ENCODE measurements at places on chromosomes 5 and 9.

DNA sequence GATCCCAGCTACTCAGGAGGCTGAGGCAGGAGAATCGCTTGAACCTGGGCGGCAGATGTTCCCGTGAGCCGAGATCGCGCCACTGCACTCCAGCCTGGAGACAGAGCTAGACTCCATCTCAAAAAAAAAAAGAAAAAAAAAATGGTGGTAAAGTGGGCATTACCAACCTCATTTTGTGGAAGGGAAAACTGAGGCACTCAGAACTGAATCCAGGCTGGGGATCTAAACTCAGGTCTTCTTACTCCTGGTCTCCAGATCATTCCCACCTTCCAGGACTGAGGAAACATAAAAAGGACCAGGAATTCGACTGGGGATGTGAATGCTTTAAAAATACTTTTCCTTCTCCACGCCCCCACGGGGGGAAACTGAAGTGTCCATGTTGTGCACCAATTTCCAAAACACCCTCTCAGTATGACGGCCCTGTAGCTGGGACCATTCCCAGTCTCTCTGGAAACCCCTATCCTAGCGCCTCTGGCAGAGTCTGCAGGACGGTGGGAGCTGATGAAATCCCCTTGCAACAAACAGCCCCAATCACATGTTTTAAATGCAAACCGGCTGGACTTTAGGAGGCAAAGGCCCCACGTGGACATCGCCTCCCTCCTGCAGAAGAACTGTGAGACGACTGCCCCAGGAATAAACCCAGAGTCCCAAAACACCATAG lies 8.9 kb upstream of the AKNA start:
- DNase-seq, result no peak

GRCh38 chr5:59487068-59487686 lies 406.3 kb downstream of the PDE4D start:
- no peak for DNase-seq

DNA sequence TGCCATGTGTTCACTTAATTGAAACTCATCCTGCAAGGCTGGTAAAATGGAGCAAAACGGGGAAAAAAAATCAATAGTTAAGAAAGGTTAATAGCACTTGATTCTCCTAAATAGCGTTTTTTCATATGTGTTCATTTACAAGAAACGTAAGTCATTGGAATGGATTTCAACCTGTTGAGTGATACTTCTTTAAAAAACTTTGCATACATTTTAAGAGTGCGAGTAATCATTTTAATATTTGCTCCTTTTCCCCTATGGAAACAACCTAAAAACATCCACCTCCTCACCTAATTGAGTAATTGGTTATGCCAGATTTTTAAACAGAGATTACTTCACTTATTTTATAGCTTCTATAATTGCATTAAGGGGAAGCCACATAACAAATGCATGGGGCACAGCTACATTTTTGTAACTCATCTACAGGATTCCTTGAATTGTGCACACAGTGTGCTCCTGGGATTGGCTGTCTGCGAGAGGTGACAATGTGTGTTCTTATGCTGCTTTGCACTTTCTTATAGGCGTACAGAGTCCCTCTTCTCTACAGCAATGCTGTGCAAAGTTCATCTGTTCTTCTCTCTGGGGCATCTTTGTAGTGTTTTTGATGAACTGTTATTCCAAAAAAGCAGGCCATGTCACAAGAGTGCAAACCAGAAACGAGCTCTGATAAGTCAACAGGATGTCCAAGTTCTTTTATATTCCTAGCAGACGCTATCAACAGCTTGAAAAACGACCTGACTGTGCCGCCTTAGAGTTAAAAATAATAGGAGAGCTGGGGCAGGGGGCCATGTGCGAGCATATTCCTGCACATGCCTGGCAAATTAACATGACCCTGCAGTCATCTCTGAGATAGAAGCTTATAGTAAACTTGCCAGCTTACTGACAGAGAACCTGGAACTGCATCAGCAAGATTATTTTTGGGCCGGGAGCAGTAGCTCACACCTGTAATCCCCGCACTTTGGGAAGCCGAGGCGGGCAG lies 117.9 kb downstream of the GOLPH3 start:
- no peak for DNase-seq

DNA sequence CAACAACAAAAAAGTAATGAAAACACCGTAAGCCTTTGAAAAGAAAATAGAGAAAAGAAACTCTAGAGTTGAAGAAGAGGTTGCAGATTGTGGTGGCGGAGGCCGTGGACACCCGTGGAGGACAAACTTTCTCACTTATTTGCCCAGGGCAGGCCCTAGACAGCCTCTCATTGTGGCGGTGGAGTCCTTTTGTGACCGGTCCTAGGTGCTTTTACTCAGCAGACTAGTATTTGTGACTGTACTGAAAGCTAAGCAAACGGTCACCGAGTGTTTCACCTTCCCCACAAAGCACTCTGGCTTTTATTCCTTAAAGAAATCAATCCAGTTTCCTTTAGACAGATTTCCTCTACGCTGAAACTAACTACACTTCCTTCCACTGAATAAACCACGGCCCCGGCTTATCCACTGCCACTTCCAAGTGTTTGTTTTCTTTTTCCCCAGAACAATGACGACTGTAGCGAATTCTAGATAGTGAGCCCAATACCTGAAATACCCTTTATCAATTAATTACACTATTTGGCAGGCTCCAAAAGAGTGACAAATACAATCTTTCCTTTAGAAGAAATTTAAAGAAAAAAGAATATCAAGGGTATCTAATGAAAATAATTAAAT lies 210.2 kb upstream of the TARS1 start:
- no peak for DNase-seq

- no peak for DNase-seq
Observed at GRCh38 chr9:17614903-17615302, 36.0 kb downstream of the SH3GL2 start.

DNA sequence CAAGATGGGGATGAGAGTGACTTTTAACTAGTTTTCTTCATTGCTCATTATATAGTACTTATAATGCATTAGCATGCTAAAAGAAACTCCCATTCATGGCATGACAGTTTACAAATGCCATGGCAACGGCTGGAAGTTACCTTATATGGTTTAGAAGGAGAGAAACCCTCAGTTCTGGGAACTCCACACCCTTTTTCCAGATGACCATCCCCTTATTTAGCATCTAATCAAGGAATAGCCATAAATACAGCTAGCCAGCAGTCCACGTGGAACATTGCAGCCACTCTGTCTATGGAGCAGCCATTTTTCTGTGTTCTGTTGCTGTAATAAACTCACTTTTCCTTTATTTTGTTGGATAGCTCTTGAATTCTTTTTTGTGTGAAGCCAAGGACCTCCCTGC lies 1137.8 kb downstream of the CDH18 start:
- no peak for DNase-seq

GRCh38 chr5:147997486-147997885 lies 66.3 kb upstream of the SPINK5 start:
- no peak for DNase-seq

GRCh38 chr5:6442333-6442732 lies 6.3 kb upstream of the UBE2QL1 start:
- no peak for DNase-seq

- DNase-seq, result no peak
Observed at GRCh38 chr5:148457183-148457620, 73.4 kb downstream of the FBXO38 start.

DNA sequence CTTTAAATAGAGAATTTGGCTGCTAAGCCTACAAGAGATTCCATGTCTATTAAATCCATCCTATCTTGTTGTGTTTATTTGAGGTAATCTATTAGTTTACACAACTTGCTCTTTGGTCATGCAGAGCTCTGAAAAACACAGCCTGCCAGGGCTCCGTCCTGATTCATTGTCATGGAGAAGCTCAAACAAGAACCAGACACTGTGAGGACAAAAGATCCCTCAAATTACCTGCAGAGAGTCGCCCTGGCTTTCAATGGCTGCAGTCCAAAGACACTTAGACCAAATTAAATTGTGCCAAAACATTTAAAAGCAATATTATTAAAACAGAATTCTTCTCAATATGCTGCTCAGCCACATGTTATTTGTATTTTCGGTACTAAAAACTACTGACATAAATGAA lies 60.1 kb downstream of the CDH18 start:
- no peak for DNase-seq

GRCh38 chr5:101955891-101956290 lies 340.2 kb downstream of the SLCO4C1 start:
- DNase-seq, result no peak

DNA sequence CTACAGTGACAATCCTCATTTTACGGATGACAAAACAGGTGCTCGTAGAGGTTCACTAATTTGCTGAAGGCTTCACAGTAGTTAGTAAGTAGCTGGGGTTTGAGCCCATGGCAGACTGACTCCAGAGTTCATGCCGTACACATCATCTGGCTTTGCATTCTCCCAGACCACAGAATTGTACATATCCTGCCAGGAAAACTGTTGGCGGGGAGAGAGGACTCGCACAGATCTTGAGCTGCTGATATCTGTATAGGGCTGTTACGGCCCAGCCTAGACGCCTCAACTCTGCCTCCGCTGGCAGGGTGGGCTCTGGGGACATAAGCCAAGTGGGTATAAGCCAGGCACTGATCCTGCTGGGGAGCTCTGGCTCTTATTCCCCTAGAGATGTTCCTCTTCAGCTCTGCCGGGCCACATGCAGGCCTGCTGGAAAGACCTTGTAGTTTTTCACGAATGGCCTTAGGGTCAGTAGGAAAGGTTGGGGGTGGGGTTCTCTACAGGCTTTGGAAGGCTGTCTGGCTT lies 16.3 kb downstream of the LARP1 start:
- no peak for DNase-seq

GRCh38 chr5:149618581-149619248 lies 37.4 kb downstream of the ARHGEF37 start:
- DNase-seq, result no peak

DNA sequence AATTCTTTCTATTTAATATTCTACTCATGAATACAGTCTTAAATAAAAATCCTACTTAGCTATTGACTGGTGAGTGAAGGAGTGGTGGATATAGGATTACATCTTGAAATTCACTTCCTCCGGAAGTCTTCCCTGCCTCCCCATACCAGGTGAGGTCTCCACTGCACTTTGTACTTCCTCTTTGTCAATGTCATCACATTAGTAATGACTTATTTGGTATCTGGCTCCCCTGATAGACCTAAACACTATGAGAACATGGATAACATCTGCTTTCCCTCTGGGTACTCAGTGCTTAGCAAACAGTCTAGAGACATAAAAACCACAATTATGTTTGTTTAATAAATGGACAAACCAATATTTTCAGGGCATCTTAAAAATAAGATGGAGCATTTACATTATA lies 532.1 kb downstream of the PDE4D start:
- no peak for DNase-seq

DNA sequence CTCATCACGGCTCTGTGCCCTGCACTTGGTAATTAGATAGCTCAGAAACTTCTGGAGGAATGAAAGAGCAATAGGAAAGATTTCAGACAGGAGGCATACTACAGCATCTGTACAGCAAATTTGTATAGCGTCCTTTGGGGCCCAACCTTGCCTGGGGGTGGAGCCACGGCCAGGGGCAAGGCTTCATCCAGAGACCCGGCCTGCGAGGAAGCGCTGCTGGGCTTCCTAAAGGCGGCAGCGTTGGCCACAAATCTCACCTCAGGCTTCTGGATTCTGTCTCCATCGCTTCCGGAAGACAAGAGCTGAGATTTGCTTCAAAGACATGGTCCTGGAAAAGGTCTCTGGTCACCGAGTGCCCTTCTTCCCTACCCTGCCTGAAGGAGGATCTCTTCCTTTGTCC lies 12.2 kb upstream of the SPATA31D1 start:
- no peak for DNase-seq

- DNase-seq, result peak; percentile 7
Observed at GRCh38 chr5:83430130-83431010, 41.2 kb upstream of the VCAN start.

GRCh38 chr9:114121227-114122135 lies 22.4 kb upstream of the KIF12 start:
- DNase-seq, result no peak

- no peak for DNase-seq
Observed at GRCh38 chr5:82525626-82526025, 247.5 kb upstream of the RPS23 start.

GRCh38 chr5:179124853-179125788 lies 64.9 kb downstream of the ZNF354C start:
- no peak for DNase-seq

DNA sequence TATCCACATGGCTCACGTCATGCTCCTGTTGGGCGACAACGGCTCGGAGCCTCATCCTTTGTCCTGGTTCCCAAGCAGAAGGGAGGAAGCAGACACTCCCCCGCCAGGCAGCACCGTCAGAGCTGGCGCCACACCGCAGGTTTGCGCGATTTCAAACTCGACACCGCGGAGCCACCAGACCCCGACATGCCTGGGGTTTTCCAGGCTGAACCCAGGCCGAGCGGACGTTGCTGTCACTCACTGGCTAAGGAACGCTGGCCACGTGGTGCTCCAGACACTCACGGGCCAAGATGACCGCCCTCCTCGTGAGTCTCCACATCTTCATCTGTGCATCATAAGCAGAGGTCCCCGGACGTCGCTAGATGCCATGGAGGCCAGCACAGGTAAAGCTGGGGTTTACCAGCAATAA lies 9.0 kb downstream of the TERT start:
- DNase-seq, result no peak

DNA sequence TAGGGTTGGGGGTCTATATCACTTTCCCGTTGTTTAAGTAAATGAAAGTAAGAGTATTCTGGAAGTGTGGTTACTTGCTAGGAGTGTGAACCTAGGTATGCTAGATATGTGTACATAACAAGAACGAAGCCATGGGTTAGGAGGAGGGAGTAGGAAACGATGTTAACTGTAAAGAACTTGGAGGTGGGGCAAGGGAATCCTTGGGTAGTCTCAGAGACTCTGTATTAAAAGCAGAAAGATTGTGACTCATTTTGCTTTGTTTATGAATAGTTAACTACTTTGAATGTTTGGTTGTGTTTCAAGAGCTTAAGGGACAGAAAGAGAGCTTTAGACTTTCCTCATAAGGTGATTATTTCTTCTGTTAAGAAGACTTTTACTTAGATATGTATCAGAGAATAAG lies 59.9 kb downstream of the TMEM252 start:
- no peak for DNase-seq

GRCh38 chr5:157596487-157596886 lies 20.9 kb upstream of the ADAM19 start:
- peak; percentile 79 for DNase-seq

DNA sequence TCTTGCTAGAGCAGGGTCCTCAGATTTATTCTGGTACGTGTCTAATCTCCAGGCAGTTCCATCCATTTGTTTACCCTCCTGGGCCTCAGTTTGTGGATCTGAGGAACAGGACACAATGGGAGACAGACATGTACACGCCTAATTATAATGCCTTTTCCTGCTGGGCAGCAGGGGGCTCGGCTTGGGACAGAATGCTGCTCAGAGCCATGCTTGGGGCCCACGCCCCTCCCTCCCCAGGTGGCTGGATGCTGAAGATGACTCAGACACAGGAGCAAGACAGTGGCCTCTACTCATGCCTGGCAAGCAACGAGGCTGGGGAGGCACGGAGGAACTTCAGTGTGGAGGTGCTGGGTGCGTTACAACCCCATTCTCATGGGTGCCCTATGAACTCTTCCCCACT lies 72.7 kb upstream of the ASS1 start:
- DNase-seq, result no peak

GRCh38 chr9:88826771-88827181 lies 164.5 kb upstream of the S1PR3 start:
- DNase-seq, result no peak

- DNase-seq, result no peak
Observed at GRCh38 chr5:65151614-65152013, 330.1 kb downstream of the ADAMTS6 start.
